Left colon (tissue), 2 donors: ENCODE measurements at places on chromosomes 6 and 20. TPM values are rescaled to one million over a fixed set of nuclear protein-coding genes. Genes with fewer than 3 reads are reported as not detected.
A peak's percentile ranks its signal among the peaks of the same experiment; 100 is the strongest.

- no peak for DNase-seq
Measured at GRCh38 chr20:21520702-21521595, 7.1 kb upstream of the NKX2-2 start.

DNA sequence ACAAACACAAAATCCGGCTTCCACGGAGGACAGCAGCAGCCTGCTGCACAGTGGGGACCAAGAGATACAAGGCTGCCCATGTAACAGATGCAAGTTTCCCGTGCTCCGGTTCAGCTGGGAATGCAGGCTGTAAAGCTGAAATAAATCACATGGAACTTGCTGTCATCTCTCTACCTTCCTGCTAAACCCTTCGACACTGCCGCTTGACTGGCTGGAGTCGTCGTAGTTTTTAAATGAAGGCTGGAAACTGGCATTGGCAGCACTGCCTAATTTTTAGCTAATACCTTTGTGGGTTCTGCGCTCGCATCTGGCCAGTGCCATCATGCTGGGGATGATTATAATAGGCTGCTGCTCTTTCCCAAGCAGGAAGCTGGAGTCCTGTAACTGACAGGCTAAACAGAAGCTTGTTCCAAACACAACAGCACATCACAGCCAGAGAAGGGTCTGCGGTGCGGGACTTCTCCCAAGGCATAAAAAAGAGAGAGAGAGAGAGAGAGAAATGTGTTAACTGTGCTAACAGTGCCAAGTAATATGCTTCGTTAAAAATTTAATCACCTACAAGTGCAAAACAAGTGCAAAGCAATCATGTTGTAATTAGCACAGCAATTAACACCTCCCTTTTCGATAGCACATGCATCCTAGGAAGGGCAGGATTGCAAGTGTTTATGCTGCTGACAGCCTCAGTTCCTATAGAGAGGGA, 146.1 kb downstream of the TFAP2A start:
- no peak for DNase-seq

GRCh38 chr20:10423735-10424134, 10.3 kb downstream of the MKKS start:
- DNase-seq = no peak

DNA sequence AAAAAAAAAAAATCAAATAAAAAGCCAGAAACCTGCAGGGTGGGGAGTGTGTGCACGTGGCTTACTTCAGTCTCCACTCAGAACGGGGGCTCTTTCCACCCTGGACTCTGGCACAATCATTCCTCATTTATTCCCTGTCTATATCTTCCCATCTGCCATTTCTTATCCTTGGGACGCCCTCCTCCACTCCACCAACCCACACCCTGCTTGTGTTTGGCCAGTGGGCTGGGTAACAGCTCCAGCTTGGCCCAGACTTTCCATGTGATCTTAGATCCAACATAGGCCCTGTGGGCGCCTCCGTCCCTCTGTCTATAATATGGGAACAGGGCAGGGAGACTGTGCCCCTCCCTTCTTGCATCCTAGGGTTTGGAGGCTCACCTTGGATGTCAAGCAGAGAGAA, 68.1 kb downstream of the CD40 start:
- no peak for DNase-seq

DNA sequence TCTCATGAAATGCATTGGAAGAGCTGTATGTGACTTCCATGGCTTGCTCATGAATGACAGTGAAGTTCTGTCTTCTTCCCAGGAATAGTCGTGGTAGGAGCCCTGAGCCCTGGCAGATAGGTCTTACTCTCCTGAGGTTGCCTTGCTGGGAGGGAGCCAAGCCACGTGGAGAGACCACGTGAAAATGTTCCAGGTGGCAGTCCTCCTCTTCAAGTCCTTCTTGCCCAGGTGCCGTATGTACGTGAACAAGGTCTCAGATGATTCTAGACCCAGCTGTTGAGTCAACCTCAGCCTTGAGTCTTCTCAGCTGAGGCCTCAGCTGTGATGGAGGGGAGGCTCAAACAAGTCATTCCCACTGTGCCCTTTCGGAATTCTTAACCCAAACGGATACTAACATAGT, 192.4 kb upstream of the PRDM1 start:
- peak; percentile 28 for DNase-seq

DNA sequence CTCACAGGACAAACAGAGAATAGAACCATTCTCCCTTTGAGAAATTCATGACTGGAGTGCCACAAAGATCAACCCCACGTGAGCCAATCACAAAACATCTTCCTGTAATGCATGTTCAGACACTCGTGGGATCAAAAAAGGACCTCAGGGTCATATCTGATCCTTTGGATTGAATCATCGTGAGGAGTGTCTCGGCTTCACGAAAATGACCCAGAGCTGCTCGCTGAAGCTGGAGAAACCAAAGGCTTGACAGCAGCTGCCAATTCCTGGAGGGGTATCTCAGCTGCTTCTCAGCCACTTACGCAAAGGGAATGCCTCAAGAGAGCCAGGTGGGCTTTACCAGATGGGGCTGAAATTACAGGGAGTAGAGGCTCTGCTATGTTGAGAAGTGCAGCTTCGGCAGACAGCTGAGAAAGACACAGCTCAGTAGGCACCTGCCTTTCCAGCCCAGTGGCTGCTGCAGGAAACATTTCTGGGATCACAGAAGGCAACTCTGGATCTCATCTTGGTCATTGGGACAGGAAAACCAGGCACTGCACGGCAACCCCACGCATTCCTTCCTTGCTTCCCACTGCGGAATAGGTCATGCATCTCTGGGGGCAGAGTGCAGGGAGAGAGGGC, 813.1 kb downstream of the KIF16B start:
- DNase-seq = no peak

GRCh38 chr6:158475344-158476302, 84.3 kb upstream of the TMEM181 start:
- peak; percentile 48 for DNase-seq

GRCh38 chr6:47202644-47203205, 107.0 kb downstream of the TNFRSF21 start:
- no peak for DNase-seq

- no peak for DNase-seq
Measured at GRCh38 chr20:50202677-50203076, 12.0 kb downstream of the CEBPB start.

GPSM3 gene
- total RNA-seq = 5.6 TPM

PLN gene
- total RNA-seq = 2.7 TPM

ZC2HC1B gene
- not detected for total RNA-seq

HLA-DRB1 gene
- total RNA-seq = 34.7 TPM

SLC35F1 gene
- total RNA-seq = 0.84 TPM
